Activated CD4-positive, CD25-positive, alpha-beta regulatory T cell (primary cell): ENCODE measurements at places on chromosomes 2 and 18.

GRCh38 chr2:224687156-224687555 is 29.0 kb downstream of the CCDC195 start:
- no peak for DNase-seq

DNA sequence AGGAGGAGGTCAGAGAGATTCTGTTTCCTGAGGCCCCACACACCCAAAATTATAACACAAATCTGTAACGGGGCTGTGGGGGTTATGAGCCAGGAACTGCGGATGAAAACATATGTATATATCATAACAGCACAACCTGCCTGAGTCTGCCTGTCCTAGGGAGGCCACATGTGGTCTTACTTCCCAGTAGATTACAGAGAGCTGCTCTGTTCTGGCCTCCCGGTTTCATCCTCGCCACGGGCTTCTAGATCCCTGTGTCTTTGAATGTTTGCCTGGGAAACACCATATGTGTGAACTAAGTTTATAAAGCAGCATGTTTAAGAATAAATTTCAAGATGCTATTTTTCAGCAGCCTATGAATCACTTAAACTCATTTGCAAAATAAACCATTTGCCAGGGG is 124.0 kb downstream of the TMEM200C start:
- no peak for DNase-seq

DNA sequence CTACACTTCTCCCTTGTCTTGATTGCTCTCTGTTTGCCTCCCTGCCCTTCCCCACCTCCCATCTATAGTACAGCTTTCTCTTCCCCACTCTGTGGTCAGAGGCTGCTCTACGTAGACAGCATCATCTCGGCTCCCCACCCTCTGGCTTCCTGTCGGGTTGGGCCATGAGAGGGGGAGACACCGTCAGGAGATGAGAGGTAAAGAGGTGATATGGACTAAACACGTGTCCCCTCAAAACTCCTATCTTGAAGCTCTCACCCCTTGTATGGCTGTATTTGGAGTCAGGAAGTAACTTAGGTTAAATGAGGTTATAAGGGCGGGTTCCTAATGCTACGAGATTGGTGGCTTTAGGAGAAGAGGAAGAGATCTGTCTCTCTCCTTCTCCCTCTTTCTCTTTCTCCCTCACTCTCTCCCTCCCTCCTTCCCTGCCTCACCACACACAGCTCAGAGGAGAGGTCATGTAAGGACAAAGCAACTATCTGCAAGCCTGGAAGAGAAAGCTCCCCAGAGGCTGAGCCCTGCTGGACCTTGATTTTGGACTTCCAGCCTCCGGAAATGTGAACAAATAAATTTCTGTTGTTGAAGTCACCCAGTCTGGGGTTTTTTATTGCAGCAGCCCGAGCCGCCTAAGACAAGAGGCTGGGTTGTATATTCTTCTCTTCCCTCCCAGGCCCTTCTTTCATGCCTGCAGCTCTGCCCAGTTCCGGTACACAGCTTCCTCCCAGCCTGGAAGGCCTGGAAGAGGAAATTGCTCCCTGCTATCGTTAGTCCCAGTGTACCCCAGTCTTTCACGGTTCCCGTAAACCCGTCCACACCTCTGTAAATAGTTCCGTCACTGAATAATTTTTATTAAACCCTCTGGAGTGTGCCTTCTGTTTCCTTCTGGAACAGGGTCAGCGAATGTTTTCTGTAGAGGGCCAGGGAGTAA is 138.0 kb downstream of the AKAIN1 start:
- no peak for DNase-seq

- no peak for DNase-seq
Observed at GRCh38 chr2:191638079-191638801, 39.7 kb upstream of the NABP1 start.

GRCh38 chr2:179340678-179341077 is 76.0 kb upstream of the SESTD1 start:
- DNase-seq = no peak

GRCh38 chr2:235896061-235896460 is 272.1 kb downstream of the GBX2 start:
- DNase-seq = no peak
